ENCODE measurements at places on chromosomes 1 and 21.

DNA sequence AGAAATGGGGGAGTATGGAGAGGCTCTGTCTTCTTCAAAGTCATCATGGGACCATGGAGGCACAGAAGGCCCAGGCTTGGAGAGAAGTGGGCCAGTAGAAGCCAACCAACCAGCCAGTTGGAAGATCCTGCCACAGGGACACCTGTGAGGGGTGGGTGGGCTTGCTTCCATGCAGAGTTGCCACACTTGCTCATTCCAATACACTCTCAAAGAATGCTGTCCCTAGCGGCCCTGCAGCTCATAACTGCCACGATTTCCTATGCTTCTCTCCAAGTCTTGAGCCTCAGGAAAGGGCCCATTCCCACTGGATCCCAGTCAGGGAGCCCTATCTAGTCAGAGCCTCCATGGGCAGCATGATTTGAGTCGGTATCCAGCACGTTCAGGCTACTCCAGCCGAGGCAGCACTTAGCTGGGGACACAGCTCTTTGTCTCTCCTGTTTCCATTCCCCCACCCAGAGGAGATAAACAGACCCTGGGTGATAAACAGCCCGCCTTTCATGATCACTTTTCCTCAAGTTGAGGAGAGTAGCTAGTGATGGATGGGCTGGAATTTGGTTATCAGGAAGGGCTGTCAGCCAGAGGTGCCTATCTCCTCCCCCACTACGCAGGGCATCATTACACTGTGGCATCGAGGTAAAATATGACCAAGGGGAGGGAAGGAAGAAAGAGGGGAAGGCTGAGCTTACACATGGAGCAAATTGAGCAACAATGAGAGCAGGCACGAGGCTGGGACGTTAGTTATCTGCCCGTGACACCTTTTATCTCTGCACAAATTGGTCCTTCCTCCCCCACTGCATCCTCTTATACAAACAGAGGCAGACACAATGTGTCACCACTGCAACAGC lies 64.6 kb downstream of the ERI3 start:
- no peak for DNase-seq

DNA sequence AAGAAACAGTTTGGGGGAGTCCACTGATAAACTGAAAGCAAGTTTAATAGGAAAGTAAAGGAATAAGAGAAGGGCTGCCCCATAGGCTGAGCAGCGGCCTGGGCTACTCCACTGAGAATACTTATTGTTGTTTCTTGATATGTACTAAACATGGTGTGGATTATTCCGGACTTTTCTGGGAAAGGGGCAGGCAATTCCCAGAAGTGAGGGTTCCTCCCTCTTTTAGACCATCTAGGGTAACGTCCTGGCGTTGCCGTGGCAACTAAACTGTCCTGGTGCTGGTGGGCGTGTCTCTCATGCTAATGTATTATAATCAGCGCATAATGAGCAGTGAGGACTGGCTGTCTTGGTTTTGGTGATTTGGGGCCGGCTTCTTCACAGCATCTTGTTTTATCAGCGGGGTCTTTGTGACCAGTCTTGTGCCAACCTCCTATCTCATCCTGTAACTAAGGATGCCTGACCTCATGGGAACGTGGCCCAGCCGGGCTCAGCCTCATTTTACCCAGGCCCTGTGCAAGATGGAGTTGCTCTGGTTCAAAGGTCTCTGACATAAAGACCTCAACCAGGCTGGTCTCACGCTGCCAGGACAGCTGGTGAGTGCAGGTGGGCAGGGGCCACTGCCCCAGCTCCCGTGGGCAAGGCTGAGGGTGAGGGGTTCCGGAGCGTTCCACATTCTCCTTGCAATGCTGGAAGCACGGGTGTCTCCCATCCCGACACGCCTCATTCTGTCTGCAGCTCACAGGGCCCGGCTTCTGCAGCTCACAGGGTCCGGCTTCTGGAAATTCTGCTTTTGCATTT lies 19.6 kb upstream of the C1orf159 start:
- DNase-seq: no peak

DNA sequence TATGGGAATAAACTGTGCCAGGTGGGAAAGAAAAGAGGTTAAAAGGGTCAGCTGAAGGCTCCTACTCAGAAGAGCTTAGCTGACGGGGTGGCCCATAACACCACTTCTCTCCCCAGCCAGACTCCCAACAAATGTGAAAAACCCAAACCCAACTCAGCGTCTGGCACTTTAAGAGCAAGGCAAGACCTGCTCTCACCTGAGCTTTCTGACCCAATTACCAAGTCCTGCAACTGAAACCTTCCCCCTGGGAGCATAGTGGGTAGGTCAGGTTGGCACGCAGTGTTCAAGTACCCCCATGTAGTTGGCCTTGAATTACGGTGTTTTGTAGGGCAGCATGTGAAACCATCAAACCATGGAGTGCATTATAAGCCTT lies 3.2 kb downstream of the IRF6 start:
- no peak for DNase-seq

GRCh38 chr1:3352299-3352951 lies 102.0 kb upstream of the ARHGEF16 start:
- no peak for DNase-seq

- no peak for DNase-seq
Measured at GRCh38 chr1:58622571-58622970, 45.5 kb upstream of the TACSTD2 start.

DNA sequence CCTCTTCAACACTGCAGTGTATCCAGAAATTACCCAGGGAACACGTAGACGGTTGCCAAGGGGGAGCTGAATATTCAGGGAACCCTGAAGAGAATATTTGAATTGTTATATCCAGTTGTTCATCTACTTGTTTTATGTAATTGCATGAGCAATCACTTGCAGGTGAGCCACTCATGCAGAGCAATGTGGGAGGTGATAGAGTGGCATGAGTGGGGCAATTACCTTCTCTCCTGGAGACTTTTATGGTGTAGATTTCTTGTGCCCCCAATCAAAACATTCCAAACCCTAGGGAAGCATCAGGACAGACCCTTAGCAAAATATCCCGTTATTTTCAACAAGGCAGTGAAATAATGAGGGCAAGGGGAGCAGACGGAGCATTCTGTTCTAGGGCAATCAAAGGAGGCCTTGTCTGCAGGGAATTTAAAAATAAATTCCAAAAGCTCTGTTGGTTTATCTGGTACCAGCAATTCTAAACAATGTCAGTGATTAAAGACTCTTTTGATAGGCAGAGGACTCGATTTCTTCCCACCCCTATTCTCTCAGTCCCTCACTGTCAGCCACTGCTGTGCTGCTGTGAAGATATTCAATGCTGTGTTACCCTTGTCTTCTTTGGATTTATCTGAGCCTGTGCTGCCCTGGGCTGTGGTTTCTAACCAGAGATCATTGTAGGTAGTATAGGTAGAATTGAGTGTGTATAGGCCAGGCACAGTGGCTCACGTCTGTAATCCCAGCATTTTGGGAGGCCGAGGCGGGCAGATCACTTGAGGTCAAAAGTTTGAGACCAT lies 180.2 kb upstream of the MAP1LC3C start:
- DNase-seq: no peak

DNA sequence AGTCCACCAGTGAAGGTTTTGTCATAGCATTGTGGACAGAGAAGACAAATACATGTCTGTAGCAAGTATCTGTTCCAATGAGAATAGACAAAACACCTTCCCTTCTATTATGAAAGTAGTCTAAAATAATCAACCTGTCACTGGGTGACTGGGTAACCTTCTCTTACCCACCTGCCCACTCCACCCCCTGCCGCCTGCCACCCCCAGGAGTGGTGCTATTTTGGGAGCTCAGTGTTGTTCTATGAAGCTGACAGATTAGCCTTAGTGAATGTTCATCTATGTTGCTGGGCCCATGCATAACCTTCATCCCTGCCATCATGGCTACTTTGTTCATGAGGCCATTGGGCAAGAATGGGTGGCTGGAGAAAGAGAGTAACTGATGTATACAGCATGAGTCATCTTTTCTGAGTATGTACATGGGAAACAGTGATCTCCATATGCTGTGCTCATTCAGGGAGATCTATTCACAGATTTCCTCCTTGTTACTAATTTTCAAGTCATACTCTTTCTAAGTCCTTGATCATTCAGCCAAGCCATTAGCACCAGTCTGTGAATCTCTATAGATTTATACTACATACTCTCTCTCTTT lies 24.8 kb downstream of the MARK1 start:
- no peak for DNase-seq

GRCh38 chr21:25791319-25791718 lies 56.5 kb downstream of the GABPA start:
- no peak for DNase-seq

DNA sequence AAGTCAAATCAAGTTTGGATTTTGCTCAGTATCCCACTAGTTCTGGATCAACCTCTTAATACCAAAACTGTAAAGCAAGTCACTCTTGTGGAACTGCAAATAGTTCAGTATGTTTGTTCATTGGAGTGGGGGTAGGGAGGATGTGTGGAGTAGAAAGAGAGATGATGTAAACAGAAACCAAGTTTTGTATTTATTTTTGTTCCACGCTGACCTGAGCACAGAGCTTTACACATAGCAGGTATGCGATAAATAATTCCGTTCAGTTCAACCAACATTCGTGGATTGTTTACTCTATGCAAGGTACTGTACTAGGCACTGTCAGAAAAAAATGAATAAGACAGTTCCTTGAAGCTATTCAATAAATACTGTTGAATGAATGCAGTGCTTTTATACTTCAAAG lies 4.5 kb upstream of the ZNF644 start:
- DNase-seq: no peak

DNA sequence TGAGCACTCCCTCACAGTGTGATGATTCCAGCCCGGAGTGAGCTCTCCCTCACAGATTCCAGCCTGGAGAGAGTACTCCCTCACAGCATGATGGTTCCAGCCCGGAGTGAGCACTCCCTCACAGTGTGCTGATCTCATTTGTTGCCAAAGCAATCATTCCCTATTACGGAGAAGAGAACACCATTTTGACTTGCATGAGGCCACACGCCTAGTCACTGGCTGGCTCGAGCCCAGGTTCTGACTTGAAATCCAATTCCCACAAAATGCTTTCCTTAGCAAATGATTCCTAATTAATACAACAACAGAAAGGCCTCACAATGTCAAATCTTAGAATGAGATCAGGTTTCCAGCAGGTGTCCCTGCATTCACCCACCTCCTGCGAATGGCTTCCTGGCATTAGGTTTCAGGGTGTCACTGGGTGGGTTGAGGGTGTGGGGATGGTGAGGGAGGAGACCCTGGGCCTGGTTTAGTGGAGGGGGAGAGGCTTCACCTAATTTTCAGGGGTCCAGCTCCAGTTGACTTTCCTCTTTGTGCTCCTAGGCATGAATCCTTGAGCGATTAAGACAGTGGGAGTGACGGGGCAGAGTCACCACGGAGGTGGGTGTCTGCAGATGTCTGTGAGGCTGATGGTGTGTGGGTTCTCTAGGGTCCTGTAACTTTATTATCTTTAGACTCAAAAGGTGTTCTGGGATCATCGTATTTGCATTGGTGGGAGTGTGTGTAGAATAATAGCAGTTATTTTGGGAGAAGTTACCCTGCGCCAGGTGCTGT lies 158.5 kb downstream of the KCNJ6 start:
- DNase-seq: no peak

DNA sequence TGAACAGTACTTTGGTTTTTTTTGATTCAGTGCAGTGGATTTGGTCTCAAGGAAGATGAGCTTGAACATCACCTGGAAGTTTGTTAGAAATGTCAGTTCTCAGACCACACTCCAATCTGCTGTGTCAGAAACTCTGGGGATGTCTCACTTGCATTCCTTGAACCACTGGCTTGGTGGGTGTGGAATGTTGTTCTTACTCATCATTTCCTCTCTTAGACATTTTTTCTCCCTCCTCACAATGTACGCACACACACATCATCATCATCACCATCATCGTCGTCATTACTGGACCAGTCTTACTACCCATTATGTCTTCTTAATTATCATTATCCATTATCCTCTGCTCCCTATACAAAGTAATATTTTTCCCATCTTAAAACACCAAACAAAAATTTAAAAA lies 91.9 kb upstream of the KCNK2 start:
- DNase-seq: no peak

DNA sequence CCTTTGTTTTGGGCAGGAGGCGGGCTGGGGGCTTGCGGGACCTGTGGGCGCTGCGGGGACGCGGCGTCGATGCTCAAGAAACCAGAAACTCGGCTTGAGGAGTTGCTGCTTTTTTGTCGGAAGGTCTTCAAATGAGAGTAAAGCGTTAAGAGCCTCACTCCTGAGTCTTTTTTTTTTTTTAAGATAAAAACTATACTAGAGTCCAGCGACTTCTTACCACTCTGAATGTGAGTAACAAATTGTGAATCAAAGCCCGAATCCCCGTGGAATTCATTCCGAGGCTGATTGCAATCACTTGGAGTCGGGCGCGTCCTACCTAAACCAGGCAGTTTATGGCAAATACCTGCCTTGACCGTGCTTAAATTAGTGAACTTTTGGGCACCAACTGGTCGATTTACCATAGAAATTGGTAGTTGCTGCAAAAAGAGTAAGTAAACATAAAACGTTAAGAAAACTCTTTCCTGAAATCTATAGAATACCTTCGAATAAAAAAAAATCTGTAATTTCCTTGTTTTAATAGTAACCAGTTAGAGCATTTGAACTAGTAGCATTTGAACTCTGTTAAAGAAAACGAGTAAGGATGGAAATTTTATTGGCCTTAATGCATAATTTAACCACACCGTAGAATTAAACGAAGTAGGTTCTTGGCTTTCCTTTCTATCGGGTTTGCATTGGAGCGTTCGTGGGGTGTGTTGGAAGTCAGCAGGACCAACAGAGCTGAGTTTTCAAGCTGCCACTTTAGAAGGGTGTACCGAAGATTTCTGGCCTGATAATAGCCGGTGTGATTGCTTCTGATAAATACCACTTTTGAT lies 769 bp downstream of the GPSM2 start:
- DNase-seq: no peak

DNA sequence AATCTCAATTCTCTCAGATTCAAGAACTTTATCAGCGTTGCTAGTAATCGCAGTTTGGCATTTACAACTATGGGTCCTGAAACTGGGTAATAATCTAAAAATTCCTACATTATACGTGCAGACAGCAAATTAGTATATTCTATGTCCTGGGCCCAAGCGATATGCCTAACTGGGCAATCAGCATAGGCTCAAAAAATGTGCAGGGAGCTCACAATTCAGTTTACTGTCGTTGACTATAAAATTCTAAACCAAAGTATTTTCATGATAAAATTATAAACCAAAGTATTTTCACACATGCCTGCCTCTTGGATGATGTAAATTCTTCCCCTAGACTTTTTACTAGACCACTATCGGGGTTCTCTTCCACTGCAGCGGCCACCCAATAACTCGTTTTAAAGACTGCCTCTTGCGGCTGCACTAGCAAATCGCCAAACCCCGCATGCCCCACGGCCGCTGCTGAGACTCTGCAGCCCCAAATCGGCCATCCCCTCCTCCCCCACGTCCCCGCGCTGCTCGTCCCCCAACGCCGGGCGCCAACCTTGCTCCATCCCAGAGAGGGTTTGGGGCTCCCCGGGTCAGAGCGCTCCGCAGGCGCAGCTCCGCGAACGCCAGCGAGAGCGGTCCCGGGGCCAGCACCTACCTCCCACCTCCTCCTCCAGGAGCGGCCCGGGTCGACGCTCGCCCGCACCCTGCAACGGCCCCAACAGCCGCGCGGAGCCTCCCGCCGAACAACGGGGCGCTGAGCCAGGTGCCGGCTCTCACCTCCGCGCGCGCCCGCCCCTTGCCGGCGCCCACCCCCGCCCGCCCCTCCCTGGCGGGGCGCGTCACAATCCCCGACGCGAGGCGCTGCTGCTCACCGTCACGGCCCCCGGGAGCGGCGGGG lies 506 bp downstream of the SSX2IP start:
- no peak for DNase-seq

- DNase-seq: no peak
Measured at GRCh38 chr1:36883315-36883949, 150.9 kb downstream of the GRIK3 start.
